ENCODE measurements at places on chromosomes 3 and 15. TPM values are rescaled to one million over a fixed set of nuclear protein-coding genes. Genes with fewer than 3 reads are reported as not detected.

CFAP100 gene
- not detected for total RNA-seq

CCDC54 gene
- total RNA-seq = not detected

DLEC1 gene
- total RNA-seq = 0.05 TPM

LHFPL4 gene
- 0.41 TPM for total RNA-seq

GOLGA8G gene
- total RNA-seq = not detected

EIF5A2 gene
- 13.3 TPM for total RNA-seq

PLIN1 gene
- 0.17 TPM for total RNA-seq

SYNPR gene
- total RNA-seq = not detected

WDR76 gene
- 12.9 TPM for total RNA-seq

PIERCE2 gene
- 4.2 TPM for total RNA-seq

GCNT3 gene
- 127 TPM for total RNA-seq

CACNA2D3 gene
- 0.09 TPM for total RNA-seq

PLA2G4E gene
- not detected for total RNA-seq

All from A549 treated with Mapracorat at 1 μM for 4 hours (cell line).